ENCODE measurements at places on chromosomes 1 and 21.

DNA sequence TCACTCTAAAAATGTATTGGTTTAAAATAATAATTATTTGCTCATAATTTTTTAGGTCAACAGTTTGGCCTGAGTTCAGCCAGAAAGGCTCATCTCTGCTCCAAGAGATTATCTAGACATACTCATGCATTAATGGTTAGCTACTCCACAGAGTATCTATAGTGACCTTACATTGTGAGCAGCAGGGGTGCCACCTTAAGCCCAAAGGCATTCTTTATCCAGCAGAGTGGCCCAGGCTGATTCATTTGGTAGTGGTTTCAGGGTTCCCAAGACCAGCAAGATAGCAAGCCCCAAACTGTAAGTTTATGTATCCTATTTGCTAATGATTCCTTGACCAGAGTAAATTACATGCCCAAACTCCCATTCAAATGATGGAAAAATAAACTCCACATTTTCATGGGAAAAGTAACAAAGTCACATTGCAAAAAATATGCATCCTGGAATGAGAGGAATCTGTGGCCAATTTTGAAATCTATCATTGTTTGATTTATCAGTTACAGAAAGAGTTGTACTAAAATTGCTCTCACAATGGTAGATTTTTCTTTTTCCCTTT is 182.6 kb upstream of the KCNK2 start:
- no peak for DNase-seq

GRCh38 chr1:83509301-83509781 is 489.6 kb downstream of the TTLL7 start:
- DNase-seq, result no peak

DNA sequence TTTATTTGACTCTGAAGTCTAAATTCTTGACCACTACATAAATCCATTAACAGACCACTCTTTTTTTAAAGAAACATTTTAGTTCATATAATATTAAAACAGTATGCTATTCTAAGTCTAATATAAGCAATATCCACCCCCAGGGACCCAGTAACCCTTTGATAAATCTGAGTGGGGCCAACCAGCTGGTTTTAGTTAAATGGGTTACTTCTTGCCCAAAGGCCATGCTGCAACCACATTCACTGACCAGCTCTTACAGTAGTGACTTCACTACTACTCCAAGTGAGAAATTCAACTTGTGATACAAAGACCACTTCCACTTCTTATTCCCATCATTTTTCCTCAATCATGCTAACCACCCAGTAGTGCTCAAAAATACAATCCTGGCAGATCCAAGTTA is 20.5 kb downstream of the FUBP1 start:
- DNase-seq, result no peak

GRCh38 chr1:41005876-41006275 is 15.6 kb downstream of the SLFNL1 start:
- no peak for DNase-seq

DNA sequence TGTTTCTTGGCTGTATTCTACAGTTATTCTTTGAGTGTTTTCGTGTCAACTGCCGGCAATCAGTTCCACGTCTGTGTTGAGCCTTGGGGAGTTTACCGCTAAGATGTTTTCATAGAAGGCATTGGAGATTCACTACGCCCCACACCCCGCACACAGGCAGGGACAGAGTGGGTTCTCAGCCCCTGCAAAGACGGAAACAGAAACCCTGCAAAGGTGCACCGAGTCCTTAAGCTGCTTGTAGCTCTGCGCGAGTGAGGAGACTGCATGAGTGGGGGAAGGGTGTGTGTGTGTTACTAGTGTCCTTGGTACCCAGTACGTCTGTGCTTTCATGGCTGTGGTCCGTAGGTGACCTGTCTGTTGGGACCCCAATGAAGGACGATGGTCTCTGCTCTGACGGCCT is 1.9 kb downstream of the LHX4 start:
- no peak for DNase-seq

DNA sequence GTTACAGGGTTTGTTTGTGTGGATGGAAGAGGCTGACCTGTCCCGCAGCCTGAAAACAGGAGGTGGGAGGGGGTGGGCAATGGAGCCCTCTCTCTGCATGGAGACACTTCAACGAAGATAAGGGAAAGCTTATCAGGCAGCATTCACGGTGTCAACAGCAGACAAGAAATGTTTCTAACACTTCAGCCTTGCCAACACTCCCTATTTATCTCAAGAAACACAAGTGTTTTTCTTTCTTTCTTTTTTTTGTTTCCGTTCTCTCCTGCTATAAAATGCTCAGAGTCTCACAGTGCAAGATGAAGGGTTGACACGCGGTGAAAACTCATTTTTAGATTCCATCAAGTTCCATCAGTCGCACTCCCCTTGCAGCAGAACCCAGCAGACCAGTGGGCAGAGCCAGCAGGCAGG is 594.4 kb downstream of the MATN1 start:
- no peak for DNase-seq

- DNase-seq, result no peak
These were observed 285.4 kb upstream of the USP24 start for GRCh38 chr1:55500601-55501000.

DNA sequence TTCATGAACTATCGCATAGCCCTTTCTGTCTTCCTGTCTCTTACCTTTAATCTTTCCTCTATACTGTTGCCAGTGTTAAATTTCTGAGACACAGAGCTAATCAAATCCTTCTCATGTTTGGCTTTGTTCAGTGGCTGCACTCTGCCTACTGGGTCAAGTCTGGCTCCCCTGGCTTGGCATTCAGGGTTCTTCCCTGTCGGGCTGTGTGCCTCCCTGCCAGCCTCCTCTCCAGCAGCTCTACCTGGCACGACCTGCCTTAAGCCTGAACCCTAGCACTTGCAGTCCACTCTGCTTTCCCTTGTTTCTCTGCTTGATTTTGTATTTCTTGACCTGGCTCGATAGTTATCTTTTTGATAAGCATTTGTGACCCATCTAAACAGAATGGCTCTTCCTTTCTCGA is 26.2 kb upstream of the GPR88 start:
- DNase-seq, result no peak

DNA sequence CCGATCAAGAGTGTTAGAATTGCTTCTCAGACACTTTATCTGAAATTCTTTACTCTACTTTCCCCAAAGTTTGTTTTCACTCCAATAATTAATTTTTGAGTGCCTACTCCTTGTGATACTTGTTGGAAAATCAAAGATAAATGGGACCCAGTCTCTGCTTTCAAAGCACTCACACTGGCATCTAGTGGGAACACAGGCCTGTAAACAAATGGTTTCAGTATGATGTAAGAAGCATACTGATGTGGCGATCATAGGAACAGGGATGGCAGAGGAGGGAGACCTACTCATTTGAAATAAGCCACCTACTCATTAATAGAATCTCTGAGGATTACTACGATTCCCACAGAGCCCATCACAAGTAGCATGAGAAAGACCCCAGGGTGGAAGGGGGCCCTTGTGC is 273.7 kb upstream of the ST6GALNAC5 start:
- no peak for DNase-seq

DNA sequence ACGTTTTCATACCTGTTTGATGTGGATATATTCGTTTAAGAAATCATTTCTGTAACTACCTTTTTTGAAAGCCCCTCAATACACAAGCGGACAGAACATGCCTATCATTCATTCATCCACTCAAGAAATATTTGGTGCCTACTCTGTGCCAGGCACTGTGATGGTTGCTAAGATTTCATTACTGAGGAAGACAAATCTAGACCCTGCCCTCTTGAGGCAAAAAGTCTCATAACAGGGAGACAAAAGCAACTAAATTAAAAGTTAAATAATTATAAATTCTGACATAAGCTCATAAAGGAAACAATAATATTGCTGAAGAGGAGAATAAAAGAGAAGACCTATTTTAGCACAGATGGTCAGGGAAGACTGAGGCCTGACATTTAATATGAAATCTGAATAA is 203.5 kb upstream of the ZNHIT6 start:
- no peak for DNase-seq

DNA sequence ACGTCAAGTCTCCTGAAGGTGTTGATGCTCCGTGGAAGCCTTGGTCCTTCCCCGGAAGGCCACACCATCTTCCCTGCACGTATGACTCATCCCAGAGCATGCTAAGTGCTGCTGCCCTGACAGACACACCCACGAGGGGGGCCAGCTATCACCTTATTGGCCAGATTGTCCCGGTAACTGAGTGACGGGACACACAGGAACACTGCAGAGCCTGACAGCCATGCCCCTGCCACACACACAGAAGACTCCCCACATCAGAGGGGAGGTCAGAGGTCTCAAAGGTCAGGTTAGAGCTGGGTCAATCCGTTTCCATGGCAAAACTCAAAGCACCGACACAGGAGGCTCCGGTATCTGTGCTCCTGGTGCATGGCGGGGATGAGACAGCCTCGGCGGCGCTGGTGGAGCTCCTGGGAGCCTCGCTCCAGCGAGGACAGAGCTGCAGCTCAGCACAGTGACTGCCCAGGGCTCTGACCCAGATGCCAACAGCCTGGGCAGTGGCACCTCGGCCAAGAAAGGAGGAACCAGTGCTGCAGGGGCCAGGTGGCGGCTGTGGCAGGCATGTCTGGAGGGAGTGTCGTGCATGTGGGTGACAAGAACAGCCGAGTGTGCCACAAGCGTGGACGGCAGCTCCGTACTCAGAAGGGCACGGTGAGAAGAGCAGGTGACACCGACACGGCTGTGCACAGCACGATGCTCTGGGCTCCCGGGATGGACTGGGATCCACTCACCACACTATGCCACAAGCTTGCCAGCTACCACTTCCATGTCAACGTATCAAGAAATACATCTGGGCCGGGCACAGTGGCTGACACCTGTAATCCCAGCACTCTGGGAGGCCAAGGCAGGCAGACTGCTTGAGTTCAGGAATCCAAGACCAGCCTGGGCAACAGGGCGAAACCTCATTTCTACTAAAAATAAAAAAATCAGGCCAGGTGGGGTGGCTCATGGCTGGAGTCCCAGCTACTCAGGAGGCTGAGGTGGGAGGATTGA is 14.8 kb upstream of the TMEM240 start:
- no peak for DNase-seq

- no peak for DNase-seq
These were observed 354.8 kb upstream of the NFIA start for GRCh38 chr1:60727552-60727951.

DNA sequence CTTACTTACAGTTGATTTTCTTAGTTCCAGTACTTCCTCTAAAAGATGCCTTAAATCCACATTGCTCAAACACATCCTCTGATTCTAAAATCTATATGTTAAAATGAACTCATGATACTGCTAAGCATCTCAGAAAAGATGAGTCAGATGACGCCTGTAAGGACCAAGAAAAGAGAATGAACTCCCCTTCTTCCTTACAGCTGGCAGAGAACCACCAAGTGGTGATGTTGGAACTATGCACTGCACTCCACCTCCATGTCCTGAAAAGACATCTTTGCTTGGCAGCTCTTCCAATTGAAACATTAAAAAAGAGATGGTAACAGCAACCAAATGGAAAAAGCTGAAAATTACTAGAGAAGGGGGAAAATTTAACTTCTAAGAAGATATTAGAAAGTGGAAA is 648.8 kb downstream of the PTPRC start:
- no peak for DNase-seq

- no peak for DNase-seq
These were observed 5.0 kb upstream of the RNF11 start for GRCh38 chr1:51231120-51231519.

DNA sequence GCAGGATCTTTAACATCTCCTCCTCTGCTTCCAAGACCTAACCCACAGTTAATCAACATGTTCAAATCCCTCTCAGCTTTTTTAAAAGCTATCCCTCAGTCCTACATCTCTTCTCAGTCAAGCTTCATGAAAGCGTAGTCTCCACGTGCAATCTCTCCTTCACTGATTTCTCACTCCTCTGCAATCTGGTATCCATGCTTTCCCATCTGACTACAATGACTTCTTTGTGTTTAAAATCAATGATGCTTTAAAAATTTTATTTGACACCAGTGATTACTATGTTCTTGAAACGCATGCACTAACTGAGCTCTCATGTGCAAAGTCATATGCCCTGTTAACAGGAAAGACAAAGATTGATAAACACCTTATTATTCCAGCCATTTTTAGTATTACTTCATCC is 67.5 kb upstream of the BEND5 start:
- DNase-seq, result no peak

- DNase-seq, result no peak
These were observed 589.1 kb upstream of the ADAMTS5 start for GRCh38 chr21:27555996-27556395.

- DNase-seq, result no peak
These were observed 52.3 kb downstream of the PLEKHA6 start for GRCh38 chr1:204307334-204307883.

- no peak for DNase-seq
These were observed 7.9 kb upstream of the BACE2 start for GRCh38 chr21:41160036-41160435.

GRCh38 chr1:43276673-43277072 is 6.9 kb downstream of the TMEM125 start:
- no peak for DNase-seq

GRCh38 chr1:116820369-116820768 is 66.1 kb downstream of the CD2 start:
- no peak for DNase-seq

DNA sequence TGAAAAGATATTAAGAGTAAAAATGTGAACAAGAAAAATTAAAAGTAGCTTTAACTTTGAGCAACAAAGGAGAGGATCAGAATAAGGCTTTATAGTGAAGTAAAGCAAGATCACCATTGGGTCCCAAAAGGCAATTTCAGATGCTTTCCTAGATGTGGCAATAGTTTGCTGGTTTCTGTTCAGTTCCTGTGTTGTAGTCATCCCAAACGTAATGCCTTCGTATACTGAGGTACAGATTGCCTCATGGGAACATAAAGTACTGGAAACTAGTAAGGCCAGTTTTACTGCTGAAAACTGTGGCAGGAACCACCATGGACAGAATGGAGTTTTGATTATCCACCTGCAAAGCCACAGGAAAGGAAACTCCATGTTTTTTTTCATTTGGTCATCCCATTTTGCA is 283.5 kb upstream of the SGIP1 start:
- DNase-seq, result no peak

- no peak for DNase-seq
These were observed 115.3 kb downstream of the ADSS2 start for GRCh38 chr1:244336232-244336899.

DNA sequence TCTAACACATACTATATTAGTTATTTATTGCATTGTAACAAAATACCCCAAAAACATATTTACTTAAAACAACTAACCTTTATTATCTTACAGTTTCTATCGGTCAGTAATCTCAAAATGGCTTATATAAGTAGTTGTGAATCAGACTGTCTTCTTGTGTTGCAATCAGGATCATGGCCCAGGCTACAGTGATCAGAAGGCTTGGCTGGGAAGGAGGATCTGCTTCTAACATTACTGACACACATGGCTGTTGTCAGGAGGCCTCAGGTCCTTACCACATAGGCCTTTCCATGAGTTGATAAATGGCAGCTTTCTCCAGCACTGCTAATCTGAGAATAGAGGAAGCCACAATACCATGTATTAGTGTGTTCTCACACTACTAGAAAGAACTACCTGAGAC is 33.7 kb downstream of the CFH start:
- DNase-seq, result no peak

- DNase-seq, result no peak
These were observed 174.8 kb downstream of the PLPP3 start for GRCh38 chr1:56404561-56405030.

GRCh38 chr1:224739303-224739996 is 123.3 kb downstream of the CNIH3 start:
- no peak for DNase-seq
